ENCODE measurements at places on chromosomes 13 and 19.

DNA sequence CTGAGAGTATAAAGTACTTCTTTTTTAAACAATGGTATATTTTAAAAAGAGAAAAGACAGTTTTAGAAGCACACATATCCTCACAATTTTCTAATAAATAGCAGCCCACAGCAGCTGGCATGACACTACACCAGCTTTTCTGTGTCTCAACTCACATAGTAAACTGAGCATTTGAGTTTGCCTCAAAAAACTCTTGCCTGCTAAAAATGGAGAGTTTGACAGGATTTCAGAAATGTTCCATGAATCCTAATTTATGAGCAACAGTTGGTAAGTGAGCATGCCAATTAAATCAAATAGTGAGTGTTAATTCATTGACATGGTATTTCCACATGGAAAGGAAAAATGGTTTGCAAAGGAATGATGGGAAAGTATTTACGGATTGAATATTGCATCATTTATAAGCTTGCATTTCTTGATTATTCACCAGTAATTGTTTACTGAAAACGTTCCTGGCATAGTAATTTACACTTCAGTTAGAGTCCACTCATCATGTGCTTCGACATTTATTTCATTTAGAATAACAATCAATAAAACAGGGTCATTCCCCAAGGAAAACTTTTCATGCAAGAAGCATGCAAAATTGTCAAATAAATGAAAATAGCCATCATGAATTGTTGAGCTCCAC is 323.0 kb downstream of the EFNB2 start:
- DNase-seq = no peak

DNA sequence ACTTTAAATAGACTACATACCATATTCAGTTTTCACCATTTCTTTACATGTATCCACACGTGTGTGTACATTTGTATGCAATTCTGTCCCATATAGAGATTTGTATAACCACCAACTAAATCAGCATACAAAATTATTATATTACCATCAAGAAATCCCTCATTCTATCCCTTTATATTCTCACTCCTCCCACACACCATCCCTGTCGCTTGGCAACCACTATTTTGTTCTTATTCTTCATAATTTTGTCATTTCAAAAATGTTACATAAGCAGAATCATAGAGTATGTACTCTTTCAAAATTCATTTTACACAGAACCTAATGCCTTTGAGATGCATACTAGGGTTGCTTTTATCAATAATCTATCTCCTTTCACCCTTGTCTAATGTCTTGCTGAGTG is 740.5 kb downstream of the SLITRK5 start:
- no peak for DNase-seq

GRCh38 chr19:35164418-35164817 is 9.9 kb downstream of the FXYD5 start:
- no peak for DNase-seq

DNA sequence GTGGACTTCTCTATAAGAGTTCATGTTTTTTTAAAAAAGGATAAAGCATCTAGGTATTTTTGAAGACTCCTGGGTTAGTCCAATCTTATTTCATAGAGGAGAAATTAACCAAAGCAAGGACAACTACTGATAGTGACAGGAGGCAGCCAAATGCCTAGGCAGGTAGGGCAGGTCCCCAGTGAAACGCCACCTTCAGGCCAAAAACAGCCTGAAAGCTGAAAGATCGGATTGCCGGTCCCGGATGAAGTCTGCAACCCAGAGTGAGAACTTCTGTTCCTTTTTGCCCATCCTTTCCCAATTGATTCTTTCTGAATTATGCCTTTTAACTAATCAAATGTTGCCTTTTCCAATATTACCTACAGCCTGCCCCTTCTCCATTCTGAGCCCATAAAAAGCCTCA is 6.1 kb upstream of the GGACT start:
- DNase-seq = no peak

DNA sequence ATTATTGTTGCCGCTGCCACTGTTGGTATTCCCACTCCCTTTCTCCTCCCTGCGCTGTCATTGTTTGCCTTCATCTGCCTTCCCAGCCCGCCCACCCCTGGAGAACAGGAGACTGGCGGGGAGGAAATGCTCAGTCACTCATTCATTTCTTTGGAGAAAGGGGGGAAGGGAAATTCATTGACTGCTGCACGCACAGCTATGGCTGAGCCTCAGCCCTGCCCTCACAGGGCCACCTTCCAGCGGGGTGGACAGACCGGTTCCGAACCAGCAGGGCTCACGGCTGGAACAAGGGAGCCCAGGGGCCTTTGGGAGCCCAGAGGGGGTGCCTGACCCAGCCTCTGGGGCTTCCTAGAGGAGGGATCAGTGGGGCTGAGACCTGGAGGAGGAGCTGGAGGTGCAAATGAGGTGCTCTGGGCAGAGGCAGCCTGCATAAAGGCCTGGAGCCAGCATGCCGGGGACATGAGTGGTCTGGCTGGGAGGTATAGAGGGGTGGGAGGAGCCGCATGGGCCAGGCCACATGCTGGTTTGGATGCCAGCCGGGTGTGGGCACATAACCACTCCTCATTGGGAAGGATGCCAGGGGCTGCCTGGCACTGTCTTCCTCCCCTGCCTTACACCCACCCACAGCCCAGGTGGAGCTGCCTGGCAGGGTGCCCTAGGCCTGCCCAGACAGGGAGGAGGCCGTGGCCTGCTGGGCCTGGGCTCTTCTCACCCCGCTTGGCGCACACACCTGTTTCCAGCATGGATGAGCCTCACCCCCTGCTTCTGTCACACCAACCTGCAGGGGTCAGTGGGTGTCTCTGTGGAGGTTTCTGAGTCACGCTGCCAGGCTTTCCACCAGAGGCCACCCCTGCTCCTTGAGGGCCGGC is 26.8 kb downstream of the PPP5C start:
- no peak for DNase-seq

GRCh38 chr19:20565321-20566018 is at the start of gene ZNF737:
Gene ZNF737 (minus strand): TSS chr19:20565781. CDS start chr19:20565640, 141 bp downstream.
- DNase-seq = peak; percentile 84
